Dermis lymphatic vessel endothelial cell (primary cell): ENCODE measurements at places on chromosomes 13 and 19. TPM values are rescaled to one million over a fixed set of nuclear protein-coding genes. Genes with fewer than 3 reads are reported as not detected.

The N4BP2L1 gene
- total RNA-seq = 8.6 and 10.7 TPM in 2 replicates

The MLLT1 gene
- 5.5 and 5.8 TPM in 2 replicates for total RNA-seq

The ZNF729 gene
- not detected in 2 replicates for total RNA-seq

The KLK5 gene
- not detected in 2 replicates for total RNA-seq

The ABCC4 gene
- total RNA-seq = 3.3 and 5.2 TPM in 2 replicates

The RCBTB1 gene
- total RNA-seq = 24.5 and 32.0 TPM in 2 replicates

The DIAPH3 gene
- total RNA-seq = 3.2 and 3.7 TPM in 2 replicates

The CEACAM1 gene
- total RNA-seq = 18.0 and 28.1 TPM in 2 replicates

The ITM2B gene
- 361 and 595 TPM in 2 replicates for total RNA-seq

The SGCG gene
- not detected in 2 replicates for total RNA-seq

The ZNF560 gene
- total RNA-seq = under 0.01 TPM in 1 of 2 replicates, not detected in the other

The DCT gene
- total RNA-seq = not detected in 2 replicates

The ZNF534 gene
- total RNA-seq = not detected in 2 replicates

The NFIC gene
- 10.5 and 14.4 TPM in 2 replicates for total RNA-seq

The LIM2 gene
- not detected in 2 replicates for total RNA-seq

The SBK3 gene
- 0.22 and 0.26 TPM in 2 replicates for total RNA-seq

The SIGLEC12 gene
- not detected in 2 replicates for total RNA-seq
